ENCODE measurements at places on chromosomes 16 and 17.

- DNase-seq = no peak
Observed at GRCh38 chr16:48901712-48902374, 291.9 kb upstream of the N4BP1 start.

DNA sequence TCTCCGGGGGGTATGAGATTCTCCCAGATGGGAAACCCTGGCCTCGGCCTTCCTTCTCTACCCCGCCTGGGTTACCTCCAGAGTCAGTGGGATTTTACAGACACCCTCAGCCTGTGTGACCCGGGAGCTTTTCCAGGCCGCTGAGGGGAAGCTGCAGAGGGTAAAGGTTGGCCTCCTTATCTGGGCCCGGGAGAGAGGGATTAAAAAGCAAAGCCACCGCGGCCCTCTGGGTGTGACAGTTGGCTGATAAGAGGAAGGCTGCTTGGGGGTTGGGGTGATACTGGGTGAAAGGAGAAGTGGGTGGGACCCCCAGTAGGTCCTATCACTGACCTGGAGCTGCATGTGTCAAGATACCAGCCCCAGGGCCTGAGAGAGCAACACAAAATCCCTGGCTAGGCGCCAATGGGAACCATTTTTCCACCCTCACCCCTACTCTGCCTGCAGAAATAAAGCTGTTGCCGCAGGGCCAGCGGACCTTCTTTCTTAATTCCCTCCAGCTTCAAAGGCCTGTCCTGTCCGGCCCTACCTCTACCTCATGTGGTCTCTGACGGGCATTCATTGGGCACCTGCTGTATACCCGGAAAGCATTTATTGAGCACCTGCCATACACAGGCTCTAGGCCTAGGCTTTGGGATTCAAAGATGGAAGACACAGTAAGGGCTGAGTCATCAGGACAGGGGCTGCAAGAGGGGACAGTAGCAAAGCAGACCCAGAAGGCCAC is 77.6 kb upstream of the GSE1 start:
- no peak for DNase-seq

GRCh38 chr16:53545433-53545832 is 42.4 kb upstream of the AKTIP start:
- peak; percentile 28 for DNase-seq

GRCh38 chr17:80272366-80272765 is 11.7 kb downstream of the RNF213 start:
- DNase-seq = no peak

DNA sequence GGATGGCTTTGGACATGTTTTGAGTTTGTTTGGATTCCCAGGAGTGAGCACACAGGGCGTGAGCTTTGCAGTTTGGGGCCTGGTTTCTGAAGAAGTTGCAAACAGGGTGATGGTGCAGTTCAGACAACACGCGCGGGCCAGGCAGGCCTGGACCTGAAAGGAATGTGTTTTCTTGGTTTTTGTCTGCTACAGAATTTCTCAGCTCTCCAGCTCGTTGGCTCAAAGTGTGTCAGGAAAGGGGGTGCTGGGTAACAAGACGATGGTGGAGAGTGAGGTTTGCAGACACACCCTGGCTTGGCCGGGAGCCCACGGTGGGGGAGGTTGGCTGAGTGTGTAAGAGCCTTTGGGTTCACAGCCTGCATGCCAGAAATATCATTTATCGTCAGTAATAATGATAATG is 82.3 kb downstream of the CMIP start:
- no peak for DNase-seq

All from activated effector memory CD4-positive, alpha-beta T cell treated with Interleukin-2 at 50 U/mL for 16 hours (primary cell).